ENCODE measurements at places on chromosomes 16 and 17. TPM values are rescaled to one million over a fixed set of nuclear protein-coding genes. Genes with fewer than 3 reads are reported as not detected.

FAM117A gene
- 1.2 TPM for total RNA-seq

SOCS7 gene
- 11.6 TPM for total RNA-seq

ARSG gene
- total RNA-seq = 1.3 TPM

TBC1D3H gene
- total RNA-seq = not detected

ZNF597 gene
- total RNA-seq = 0.99 TPM

MAPT gene
- 1.5 TPM for total RNA-seq

KLHL11 gene
- total RNA-seq = 2.1 TPM

CENPT gene
- total RNA-seq = 26.6 TPM

All from A549 treated with Hydrocortisone at 1 μM for 4 hours (cell line).